Progenitor cell of endocrine pancreas (in vitro differentiated cells): ENCODE measurements at places on chromosomes 1 and 21. TPM values are rescaled to one million over a fixed set of nuclear protein-coding genes. Genes with fewer than 3 reads are reported as not detected.

AMY2B gene
- total RNA-seq, result 5.2 and 6.0 TPM in 2 replicates

ADGRB2 gene
- total RNA-seq, result 4.6 and 5.5 TPM in 2 replicates

VANGL2 gene
- total RNA-seq, result 75.6 and 80.4 TPM in 2 replicates

SERBP1 gene
- total RNA-seq, result 265 and 268 TPM in 2 replicates

HAPLN2 gene
- total RNA-seq, result 0.38 and 0.93 TPM in 2 replicates

KLHDC7A gene
- 0.96 and 1.6 TPM in 2 replicates for total RNA-seq

ALG14 gene
- 9.7 and 10.5 TPM in 2 replicates for total RNA-seq

CACNA1S gene
- 0.05 TPM in 1 of 2 replicates, not detected in the other for total RNA-seq

HNRNPCL4 gene
- total RNA-seq, result not detected in 2 replicates

CALML6 gene
- 1.1 and 1.5 TPM in 2 replicates for total RNA-seq

SPRR3 gene
- total RNA-seq, result not detected in 2 replicates

OPTC gene
- total RNA-seq, result not detected in 2 replicates

CCDC181 gene
- total RNA-seq, result 7.3 and 8.2 TPM in 2 replicates

ZC3H11A gene
- 98.9 and 100 TPM in 2 replicates for total RNA-seq

KRTAP19-1 gene
- not detected in 2 replicates for total RNA-seq

GJB4 gene
- not detected in 2 replicates for total RNA-seq
